Stimulated activated naive CD8-positive, alpha-beta T cell treated with anti-CD3 and anti-CD28 coated beads, Interleukin-15, amount 100 ng/mL, for 72 hours (primary cell): ENCODE measurements at places on chromosomes 12 and 14.

DNA sequence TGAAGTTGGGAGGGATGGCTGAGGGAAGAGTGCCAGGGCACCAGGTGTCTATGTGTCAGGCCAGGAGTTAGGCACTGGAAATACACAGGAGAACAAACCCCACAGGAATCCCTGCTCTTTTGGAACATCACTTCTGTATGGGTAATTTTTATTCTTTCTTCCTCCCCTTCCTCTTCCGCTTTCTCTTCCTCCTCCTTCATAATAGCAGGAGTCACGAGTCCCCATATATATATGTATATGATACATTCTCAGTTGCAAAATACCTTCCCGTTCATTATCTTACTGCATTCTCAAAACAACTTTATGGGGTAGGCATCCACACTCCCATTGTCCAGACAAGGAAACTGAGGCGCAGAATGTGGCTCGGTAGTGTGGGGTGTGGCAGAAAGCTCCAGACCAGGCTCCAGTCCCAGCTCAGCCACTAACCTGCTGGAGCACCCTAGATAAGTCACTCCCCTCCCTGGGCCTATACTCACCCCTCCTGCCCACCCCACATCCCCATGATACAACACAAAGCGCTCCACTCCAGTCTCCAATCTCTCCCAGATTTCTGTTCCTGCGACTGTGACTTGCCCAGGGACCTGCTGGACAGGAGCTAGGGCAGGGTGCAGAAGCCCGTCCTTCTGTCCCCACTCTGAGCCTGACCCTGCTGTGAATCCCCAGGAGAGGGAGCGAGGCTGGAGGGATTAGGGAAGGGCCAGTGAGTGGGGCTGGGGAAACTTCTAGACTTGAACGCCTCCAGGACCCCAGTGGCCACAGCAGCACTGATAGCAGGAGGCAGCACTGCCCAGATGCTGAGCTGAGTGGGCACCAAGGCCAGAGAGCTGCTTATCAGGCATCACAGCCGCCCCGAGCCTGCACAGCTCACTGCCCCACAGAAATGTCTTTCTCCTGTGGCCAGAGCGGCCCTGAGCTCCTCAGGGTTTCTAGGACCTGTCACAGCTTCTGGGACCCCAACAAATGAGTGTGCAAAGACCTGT is 1.4 kb upstream of the AQP2 start:
- DNase-seq = no peak

DNA sequence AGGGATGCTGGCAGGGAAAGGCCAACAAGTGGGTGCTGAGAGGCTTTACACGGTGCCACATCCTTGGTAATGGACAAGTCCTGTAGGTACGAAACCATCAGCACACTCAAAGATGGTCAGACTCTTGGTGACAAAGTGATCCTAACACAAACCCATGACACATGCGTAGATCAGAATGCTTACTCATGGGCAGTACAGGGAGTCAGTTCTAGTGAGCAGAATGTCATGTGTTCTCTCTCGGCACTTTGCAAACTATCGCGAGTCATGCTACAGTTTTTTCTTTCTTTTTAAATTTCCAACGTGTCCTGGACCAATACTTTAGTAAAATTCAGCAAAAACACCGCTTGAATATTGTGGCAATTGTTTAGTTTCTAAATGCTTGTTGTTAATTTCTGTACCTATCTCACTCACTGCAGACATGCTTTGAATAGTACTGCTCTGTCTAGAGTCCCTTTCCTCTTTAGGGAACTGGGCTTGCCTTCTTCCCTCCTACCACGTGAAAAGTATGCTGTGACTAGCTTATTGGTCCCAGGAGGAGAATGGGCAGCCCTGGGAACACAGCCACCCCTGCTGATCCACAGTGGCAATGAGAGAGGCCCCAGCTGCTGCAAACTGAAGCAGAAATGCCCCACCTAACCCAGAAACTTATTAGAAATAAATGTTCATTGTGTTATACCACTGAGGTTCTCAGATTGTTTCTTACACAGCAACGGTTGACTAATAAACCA is 62.4 kb downstream of the UBR7 start:
- no peak for DNase-seq

GRCh38 chr12:112996501-112996900 is 18.2 kb downstream of the OAS2 start:
- no peak for DNase-seq

DNA sequence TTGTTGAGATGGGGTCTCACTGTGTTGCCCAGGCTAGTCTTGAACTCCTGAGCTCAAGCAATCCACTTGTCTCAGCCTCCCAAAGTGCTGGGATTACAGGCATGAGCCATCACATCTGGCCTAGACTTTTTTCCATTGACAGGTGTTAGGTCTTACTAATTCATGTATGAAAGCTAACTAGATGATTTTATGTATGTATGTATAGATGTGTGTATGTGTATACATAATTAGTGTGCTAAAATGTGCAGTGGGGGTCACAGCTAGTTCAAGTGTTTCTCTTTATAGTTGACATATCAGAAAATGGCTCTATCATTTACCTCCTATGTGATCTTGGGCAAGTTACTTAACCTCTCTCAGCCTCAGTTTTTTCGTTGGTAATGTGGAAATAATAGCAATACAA is 23.5 kb downstream of the UNC79 start:
- DNase-seq = no peak

GRCh38 chr12:94813314-94813713 is 163.0 kb upstream of the TMCC3 start:
- no peak for DNase-seq

GRCh38 chr14:76413962-76414600 is 38.1 kb downstream of the ESRRB start:
- DNase-seq = no peak

- no peak for DNase-seq
These were observed 363.4 kb downstream of the DAD1 start for GRCh38 chr14:22225516-22226140.

DNA sequence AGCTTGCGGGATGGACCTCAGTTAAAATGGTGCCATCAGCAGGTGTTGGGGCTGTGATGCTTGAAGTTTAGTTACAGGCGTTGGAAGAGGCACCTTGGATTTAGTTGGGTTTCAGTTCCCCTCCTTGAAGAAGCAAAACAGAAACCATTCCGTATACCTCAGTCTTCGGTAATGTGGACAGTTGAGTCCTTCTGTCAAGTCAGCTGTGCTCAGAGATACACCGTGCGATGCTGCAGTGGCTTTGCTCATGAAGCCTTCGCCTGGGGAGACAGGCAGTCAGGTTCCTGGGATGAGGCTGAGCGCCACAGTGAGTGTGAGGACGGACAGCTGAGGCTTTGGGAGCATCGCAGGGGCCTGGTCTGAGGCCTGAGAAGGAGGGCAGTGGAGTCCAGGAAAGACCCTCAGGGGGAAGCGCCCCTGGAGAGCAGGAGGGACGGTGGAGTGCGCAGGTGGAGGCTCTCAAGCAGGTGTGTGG is 7.4 kb downstream of the RAN start:
- no peak for DNase-seq

- DNase-seq = no peak
These were observed 727.6 kb downstream of the VRK1 start for GRCh38 chr14:97524589-97525319.

DNA sequence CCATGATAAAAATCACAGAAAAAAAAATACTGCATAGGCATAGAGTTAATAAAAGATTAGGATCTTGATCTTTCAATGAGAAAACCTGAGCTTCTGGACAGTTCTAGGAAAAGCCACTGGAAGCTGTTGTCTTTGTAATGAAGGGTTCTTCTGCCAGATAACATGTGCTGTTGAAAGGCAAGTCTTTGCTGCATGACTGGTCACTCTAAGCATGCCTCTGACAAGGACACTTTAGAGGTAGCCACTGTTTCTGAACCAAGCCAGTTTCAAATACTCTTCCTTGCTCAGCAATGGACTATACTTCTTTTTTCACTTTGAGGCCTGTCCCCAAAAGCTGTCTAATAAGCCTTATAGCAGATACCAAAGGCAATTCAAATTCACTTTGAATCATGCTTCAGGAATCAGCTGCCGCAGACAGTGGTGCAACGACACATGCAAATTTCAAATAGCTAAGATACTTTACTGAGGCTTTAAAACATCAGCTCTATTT is 70.2 kb downstream of the BTG1 start:
- no peak for DNase-seq

DNA sequence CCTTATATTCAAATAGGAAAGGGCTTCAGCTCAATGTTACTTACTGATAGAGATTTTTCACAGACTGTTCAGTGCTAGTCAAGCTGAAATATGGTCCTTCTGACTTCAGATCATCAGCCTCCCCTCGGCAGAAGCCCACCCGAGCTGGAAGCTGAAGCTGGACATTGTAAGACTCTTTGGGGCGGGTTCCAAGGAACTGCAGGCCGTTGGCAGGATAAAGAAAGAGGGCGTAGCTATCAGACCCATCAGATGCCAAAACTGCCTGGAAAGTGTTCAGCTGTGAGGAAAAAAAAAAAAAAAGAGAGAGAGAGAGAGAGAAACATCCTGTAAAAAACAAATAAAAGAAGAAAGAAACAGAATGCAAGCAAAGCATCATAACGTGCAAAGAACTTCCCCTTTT is 8.8 kb downstream of the NID2 start:
- DNase-seq = no peak

DNA sequence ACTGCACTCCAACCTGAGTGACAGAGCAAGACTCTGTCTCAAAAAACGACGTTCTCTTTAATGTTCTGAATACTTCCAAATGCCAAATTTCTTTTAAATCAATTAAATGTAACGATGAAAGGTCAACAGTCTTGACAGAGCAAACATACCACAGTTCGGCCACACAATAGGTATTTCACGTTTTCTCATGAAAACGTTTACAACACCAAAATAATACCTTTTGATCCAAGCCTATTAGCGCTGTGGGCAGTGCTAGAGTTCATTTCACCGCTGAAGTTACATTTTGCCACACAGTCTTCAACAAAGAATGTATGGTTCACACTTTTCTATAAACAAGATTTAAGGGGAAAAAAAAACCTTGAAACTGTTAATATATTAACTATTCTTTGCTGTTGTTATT is 122.1 kb downstream of the MED13L start:
- DNase-seq = no peak

DNA sequence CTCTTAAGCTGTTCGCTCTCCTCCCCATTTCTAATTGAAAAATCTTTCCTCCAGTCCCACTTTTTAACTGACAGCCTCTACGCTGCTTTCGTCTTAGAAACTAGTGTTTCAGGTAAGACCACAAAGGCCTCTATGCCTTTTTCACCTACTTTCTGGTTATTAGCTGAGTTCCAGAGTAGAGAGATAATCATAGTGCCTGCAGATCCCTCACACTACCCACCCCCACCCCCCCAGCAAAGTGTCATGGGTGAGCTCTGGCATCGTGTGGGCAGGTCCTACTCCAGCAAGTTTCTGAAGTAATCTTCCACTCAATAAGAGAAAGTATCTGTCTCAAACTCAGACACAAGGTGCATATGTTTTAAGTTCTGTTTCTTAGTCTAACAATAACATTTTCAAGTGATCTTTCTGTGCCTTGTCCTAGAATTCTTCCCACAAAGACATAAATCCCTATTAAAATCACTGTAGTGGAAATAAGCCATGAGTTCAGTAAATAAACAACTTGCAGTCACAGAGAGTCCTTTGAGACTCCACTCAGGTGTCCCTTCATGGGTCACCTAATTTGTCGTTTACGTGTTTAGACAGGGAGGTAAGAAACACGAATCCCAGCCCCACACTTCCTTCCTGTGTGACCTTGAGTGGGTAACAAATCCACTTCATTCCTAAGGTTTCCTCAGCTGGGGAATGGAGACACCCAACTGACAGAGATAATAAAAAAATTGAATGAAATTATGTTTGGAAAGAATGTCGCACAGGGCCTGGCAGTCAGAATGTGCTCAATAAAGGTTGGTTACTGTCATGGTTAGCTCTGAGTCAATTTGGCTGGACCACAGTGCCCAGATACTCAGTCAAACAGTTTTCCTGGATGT is 228.9 kb upstream of the CAND1 start:
- no peak for DNase-seq

DNA sequence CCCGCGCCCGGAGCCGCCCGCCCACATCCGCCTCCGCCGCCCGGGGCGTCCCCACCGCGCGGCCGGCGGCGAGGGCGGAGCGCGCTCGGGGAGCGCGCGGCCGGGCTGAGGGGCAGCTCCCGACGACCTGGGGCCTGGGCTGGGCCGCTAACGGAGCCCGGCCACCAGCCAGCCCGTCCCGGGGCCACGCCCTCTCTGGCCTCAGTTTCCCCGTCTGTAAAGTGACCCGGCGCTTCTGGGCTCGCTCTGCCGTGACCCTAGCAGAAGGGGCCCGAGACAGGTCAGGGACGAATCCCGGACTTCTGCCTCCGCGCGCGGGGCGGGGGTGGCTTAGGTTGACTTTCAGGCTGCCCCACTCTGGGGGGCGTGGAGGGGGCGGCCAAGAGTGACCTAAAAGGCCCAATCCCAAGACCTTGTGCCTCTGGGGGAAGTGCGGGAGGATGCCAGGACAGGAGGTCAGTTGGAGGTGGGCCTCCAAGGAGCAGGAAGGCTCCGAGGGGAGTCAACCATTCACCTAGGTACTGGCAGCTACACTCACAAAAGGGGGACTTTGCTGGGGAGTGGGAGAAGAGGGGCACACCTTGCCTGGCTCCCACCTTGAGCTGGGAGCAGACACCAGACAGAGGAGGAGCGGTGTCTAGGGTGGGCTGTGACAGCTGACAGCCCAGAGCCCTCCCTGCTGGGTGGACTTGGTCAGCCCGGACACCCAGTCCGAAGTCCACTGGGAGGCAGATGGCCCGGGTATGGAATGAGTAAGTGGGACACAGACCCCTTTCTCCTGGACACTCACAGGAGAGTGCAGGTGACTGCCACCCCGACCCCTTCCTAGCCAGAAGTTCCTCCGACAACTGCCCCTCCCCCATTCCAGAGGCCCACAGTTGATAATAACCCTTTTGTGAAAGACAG is 486 bp upstream of the AKT1 start:
- DNase-seq = no peak

DNA sequence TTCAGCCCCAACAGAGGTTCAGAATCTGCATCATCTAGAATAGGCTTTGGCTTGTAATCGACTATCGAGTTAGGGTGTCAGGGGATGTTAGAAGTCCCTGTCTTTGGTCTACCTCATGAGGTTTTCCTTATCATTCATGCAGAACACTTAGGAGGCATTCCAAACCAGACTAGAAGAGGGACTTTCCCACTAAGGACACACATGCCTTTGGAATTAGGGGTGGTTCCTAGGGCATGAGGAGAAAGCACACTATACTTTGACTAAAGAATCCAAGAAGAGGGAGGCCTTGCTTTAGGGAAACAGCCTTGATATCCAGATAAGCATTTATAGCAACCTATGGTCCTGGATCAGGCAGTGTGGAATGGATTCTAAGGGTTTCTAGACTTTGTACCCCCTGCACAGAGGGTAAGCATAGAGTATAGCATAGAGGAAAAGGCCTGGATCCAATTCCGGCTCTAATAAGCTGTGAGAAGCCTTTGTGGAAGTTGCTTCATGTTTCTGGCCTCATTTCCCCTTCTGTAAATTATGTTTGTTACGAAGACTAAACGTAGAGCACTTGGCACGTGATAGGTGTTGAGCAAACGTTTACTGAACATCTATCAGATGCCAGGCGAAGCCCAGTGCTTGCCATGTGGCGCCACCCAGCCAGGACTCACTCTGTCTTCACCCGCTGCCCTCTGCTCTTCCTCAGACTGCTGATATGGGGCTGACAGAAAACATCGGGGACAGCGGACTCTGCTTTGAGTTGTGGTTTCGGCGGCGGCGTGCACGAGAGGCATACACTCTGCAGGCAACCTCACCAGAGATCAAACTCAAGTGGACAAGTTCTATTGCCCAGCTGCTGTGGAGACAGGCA is 13.2 kb downstream of the ZNF219 start:
- no peak for DNase-seq
